Activated T-cell treated with anti-CD3 and anti-CD28 coated beads for 4 hours (primary cell): ENCODE measurements at places on chromosomes 6 and 20.

GRCh38 chr20:55678970-55679667 is 326.2 kb downstream of the CBLN4 start:
- no peak for DNase-seq

- DNase-seq: no peak
These were observed 27.6 kb upstream of the CDKN1A start for GRCh38 chr6:36650848-36651478.

- no peak for DNase-seq
These were observed 11.9 kb downstream of the FOXA2 start for GRCh38 chr20:22572491-22572890.

DNA sequence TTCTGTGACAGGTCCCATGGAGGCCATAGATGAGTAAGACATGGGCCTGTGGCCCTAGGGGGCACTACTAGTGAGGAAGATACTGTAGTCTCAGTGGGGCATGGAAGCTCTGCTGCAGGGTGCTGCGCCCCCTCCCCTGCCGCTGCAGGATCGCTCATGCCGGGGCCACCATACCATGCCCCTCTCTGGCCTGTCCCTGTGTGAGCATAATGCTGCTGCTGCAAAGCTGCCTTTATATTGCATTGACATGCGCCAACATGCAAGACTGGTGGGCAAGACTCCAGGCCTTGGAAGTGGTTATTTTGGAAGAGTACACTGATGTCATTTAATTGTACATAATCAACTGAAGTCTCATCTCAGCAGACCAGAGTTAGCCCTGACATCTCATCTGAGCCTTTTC is 60.0 kb downstream of the TOX2 start:
- DNase-seq: no peak

- DNase-seq: no peak
These were observed 1.2 kb downstream of the BRPF3 start for GRCh38 chr6:36197739-36198221.

GRCh38 chr6:25295651-25296050 is 16.5 kb downstream of the CARMIL1 start:
- DNase-seq: no peak

GRCh38 chr20:57879779-57880570 is 170.2 kb upstream of the PMEPA1 start:
- no peak for DNase-seq

DNA sequence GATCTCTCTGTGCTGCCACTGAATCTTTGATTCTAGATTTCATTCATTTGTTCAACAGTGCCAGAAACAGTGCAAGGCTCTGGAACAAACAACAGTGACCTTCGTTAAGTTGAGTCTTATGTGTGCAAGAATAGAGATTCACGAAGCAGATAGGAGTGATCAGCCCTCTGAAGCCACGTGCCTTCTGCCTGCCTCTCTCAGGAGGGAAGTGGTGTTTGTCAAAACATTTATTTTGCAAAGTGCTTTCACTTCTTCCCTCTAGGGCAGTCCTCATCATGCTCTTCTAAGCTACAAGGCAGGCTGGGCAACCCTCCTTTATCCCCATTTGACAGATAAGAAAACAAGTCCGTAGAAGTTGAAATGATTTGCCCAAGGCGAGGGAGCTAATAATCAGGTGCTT is 204.3 kb downstream of the TFAP2C start:
- DNase-seq: no peak

GRCh38 chr6:65569505-65569904 is 137.5 kb downstream of the EYS start:
- no peak for DNase-seq

- no peak for DNase-seq
These were observed 15.4 kb downstream of the EZR start for GRCh38 chr6:158803733-158804143.

- no peak for DNase-seq
These were observed 13.0 kb downstream of the UBE2J1 start for GRCh38 chr6:89339565-89339964.

DNA sequence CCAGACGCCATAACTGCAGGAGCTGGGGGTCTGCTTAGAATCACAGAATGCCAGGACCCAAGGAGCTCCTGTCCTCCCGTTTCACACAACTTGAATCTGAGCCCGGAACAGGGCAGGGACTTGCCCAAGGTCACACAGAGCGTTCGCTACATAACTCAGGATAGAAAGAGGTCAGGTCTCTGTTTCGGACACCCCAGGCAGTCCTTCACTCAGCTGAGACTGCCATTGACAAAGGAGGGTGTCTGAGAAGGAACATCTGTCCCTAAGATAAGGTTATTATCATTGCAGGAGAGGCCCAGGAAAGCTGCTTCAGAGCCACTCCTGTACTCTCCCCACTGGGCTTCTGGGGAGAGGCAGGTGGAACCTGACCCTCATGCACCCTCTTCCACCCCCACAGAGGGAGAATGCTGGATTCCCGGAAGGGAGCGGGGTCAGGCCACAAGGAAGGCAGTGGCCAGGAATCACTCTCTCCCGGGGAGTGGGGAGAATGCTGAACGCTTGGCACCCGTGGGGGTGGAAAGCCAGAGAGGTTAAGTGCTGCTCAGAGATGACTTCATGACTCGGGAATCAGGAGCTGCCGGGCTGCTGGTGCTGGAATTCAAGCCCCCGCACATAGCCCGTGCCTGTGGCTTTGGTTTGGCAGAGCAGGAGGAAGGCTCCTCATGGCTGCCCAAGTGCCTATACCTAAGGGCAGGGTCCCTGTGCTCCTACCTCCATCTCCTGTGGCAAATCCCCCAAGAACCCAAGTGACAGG is 10.7 kb downstream of the SDC4 start:
- no peak for DNase-seq

GRCh38 chr6:139354189-139354588 is 20.3 kb downstream of the CITED2 start:
- DNase-seq: no peak
